ENCODE measurements at places on chromosomes 2 and 18.

GRCh38 chr18:75544496-75544895 is 117.0 kb upstream of the SMIM21 start:
- DNase-seq = no peak

DNA sequence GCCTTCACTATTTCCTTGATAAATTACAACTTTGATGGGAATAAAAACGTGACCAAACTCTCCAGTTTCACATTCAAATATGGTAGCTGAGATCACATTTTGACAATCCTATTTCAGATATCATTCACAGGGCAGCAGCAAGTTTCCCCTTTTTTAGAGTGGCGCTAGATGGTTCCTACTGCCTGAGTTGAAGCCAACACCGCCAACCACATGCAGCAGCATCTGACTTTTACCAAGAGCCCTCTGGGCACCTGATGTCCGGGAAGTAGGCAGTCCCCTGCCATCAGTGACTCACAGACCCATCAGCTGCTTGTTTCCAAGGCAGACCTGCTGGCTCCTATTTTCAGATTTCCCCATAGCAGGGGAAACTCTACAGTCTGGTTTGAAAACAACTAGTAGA is 4.0 kb upstream of the MREG start:
- no peak for DNase-seq

GRCh38 chr18:51458861-51459260 is 261.4 kb upstream of the MEX3C start:
- DNase-seq = no peak

DNA sequence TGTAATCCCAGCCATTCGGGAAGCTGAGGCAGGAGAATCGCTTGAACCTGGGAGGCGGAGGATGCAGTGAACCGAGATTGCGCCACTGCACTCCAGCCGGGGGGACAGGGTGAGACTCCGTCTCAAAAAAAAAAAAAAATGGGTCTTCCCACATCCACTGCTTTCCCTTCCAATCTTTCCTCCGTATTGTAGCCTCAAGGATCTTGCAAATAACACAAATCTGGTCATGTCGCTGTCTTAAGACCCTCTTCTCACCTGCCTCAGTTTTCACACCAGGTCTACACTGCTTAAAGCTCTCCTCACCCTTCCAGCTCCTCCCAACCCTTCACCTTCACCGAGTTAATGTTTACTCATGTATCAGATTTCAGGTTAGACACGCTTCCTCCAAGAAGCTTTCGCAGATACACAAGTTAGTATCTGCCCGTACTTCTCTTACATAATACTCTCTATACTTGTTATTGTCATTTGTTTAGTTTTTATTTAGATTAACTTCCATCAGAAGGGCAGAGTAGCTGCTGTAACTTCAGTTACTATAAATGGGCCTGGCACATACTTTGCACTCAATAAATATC is 1.5 kb downstream of the IER3IP1 start:
- DNase-seq = no peak

GRCh38 chr18:74546751-74547530 is 12.6 kb downstream of the CNDP1 start:
- DNase-seq = peak; percentile 70

DNA sequence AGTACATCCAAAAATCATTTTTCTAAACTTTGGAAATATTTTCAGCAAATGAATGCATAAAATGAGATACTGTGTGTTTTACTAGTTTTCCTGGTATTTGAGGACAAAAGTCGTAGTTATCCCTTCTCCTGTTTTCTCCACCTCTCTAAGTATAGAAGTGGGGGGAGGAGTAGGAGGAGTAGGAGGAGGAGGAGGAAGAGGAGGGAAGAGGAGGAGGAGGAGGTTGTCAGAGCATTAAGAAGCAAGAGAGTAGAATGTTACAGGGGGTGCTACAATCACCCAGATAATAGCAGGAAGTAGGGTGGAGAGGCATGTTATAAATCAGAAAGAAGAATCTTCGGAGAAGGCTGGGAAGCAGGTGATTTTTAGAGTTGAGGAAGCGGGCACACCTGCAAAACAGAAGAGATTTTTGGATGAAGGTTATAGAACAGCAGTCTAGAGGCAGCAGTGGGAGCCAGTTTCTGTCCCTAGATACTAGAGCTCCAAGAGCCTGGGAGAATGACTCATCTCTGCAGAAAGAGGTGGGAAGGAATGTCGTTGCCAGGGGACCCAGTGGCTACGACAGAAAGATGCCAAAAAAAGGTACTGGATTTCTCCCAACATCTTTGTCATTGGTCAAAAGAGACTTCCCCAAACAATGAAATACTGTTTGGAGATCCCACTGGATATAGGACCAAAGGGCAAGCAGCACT is 44.2 kb upstream of the AQP4 start:
- DNase-seq = no peak

GRCh38 chr18:74097803-74098202 is 49.8 kb downstream of the FBXO15 start:
- DNase-seq = no peak

- DNase-seq = peak; percentile 85
Measured at GRCh38 chr2:42809819-42810120, 17.4 kb upstream of the HAAO start.

GRCh38 chr18:9542924-9543323 is 67.6 kb downstream of the RALBP1 start:
- DNase-seq = no peak

GRCh38 chr2:143356336-143356735 is 227.1 kb downstream of the ARHGAP15 start:
- DNase-seq = no peak

DNA sequence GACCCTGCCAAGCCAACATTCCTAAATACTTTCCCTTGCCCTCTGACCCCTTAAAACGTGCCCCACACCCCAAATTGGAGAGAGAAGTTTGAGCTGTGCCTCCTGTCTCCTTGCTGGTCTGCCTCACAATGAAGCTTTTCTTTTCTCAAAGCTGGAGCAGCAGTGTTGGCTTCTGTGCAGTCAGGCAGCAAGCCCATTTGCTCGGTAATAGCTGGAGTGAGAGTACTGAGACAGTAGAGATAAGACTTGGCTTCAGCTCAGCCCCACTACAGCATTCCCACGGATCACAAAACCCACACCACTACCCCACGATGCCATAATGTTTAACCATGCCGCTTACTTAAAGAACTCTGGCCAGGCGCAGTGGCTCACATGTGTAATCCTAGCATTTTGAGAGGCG is 73.0 kb downstream of the NCAPH start:
- DNase-seq = no peak

GRCh38 chr2:111236025-111236424 is 115.3 kb downstream of the BCL2L11 start:
- no peak for DNase-seq

- no peak for DNase-seq
Measured at GRCh38 chr2:60676706-60677330, 79.2 kb upstream of the PAPOLG start.

All from hepatic stellate cell (primary cell).